ENCODE measurements at places on chromosomes 7 and 10.

GRCh38 chr10:16581202-16581601, 59.5 kb upstream of the C1QL3 start:
- no peak for DNase-seq

GRCh38 chr7:141339603-141340002, 211.6 kb upstream of the AGK start:
- DNase-seq: no peak

DNA sequence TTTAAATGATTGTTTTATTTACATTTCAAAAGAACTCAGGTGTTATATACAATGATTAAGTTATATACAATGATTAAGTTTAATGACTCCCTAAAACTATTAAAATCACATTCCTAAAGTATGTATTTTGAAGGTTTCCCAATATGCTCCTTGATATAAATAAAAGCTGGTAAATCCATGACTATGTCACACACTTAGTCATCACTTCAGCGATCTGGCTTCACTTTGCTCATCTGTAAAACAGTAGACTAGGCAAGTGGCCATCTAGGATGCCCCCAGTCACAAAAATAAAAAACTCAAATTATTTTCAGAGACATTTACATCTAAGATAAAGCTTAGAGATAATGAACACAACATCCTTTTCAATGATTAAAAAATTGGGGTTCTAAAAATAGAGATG, 10.8 kb downstream of the ICA1 start:
- DNase-seq: no peak

GRCh38 chr7:70372768-70373515, 759.0 kb upstream of the GALNT17 start:
- no peak for DNase-seq

DNA sequence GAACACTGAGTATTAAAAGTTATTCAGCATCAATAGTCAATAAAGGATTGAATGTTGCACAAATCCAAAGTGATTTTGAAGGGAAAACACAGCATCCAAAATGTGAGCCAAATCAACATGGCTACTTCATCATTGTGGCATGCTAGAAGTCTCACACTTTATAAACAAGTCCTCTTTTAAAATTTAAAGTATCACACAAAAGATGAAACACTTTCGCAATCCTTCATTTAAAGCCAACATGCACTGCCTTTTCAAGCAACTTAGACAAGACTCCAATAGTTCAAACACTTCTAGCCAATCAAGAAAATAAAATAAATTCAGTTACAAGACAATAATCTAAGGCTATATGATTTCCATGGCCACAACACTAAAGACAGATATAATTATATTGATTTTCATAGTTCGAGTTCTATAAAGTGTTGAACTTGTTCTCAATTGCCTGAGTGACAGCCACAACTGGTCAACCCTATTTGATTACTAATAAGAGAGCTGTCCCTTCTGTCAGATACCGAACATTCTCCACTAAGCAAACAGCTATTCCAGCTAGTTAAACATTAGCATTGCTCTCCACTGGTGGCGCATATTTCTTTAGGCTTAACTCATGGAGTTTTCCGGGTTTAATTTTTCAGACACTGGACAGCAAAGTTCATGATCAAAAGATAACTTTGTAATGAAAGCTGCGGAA, 8.3 kb downstream of the EBF3 start:
- no peak for DNase-seq

- DNase-seq: no peak
Measured at GRCh38 chr7:42227936-42228591, 8.9 kb downstream of the GLI3 start.

DNA sequence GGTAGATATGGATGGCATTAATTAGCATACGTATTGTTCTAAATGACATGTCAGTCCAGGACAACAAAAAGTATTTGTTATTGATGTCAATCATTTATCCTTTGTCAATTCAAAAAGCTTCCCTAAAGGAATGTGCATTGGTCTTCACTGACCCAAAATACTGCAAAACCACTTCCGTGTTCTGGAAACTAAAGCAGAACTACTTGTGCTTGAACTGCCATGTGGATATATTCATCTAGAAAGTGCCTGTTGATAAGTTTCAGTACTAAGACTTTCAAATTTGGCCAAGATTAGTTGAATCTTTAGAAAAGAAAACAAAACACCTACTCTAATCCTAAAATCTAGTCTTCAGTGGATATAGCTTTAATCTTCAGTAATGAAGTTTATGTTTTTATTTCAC, 242.1 kb upstream of the PPP1R3A start:
- no peak for DNase-seq

DNA sequence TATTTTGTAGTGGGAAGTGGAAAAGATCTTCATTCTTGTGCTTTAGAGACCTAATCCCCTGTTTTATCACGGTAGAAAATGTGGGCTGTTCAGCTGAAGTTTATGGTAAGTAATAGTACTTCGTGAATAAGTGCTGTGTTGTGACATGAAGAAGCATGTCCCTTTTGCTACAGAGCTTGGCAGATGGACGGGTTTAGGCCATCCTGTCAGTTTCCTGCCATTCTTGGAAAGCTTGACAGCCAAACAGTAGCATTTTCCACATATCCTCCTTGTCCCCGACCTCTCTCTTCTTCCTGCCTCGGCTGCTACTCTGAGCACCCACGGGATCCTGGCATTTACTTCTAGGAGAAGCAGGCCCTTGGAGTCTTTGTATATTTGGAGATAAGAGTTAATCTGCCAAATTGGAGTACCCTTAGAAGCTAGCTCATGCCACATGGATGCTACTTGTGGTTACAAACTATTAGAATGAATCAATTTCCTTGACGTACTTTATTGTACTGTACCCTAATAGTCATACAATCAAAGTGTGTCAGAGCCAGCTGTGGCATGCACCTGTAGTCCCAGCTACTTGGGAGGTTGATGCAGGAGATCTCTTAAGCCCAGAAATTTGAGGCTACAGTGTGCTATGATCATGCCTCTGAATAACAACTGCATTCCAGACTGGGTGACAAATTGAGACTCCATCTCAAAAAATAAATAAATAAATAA, 39.2 kb downstream of the PNLIPRP3 start:
- no peak for DNase-seq

GRCh38 chr7:30260246-30260768, 24.1 kb upstream of the ZNRF2 start:
- no peak for DNase-seq

DNA sequence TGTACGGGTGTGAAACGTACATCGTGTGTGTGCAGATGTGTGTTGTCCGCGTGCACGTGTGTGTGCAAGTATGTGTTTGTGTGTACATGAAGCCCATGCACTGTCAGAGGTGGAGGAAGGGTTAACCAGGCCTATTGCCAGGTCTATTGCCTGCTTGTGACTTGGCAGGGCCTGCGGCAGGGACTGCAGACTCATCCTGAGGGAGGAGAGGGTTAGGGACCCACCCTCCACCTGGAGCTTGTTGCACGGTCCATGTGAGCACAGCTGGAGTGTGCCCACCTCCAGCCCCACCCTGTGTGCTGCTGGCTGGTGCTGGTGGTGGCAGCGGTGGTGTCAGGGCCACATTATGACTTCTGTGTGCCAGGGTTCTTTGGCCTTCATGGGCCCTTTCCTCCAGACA, 7.1 kb upstream of the AQP1 start:
- DNase-seq: no peak

DNA sequence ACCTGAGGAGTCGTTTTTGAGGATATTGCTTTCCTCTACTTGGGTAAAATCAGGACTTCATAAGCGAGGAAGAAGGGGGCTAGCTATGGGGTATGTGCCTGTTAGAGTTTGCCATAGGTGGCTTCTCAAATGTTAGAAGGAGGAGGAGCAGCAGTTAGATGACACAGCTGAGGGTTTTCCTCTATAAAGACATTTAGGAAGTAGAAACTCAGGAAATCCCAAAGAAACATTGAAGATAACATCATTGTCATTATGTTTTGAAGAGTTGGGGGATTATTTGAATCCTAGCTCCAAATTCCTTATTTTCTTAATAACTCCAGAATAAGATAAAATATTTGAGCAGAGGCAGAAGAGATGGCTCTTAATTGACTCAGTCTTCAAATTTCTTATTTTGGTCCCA, 58.9 kb upstream of the CC2D2B start:
- no peak for DNase-seq

DNA sequence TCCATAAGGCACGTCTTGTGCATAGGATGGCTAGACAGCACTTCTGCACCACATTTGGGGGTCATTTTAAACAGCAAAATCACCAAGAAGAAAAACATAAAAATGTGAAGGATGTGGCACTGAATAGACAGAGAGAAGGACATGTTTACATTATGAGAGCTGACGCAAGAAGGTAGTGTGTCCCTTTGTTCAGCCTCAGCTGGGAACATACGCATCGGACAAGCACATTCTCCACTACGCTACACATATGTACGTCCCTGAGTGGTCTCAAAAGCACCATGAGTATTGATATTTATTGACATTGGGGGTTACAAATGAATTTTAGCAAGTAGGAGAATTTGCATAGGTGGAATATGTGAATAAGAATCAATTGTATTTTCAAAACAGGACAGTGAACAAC, 20.2 kb downstream of the DDC start:
- no peak for DNase-seq

DNA sequence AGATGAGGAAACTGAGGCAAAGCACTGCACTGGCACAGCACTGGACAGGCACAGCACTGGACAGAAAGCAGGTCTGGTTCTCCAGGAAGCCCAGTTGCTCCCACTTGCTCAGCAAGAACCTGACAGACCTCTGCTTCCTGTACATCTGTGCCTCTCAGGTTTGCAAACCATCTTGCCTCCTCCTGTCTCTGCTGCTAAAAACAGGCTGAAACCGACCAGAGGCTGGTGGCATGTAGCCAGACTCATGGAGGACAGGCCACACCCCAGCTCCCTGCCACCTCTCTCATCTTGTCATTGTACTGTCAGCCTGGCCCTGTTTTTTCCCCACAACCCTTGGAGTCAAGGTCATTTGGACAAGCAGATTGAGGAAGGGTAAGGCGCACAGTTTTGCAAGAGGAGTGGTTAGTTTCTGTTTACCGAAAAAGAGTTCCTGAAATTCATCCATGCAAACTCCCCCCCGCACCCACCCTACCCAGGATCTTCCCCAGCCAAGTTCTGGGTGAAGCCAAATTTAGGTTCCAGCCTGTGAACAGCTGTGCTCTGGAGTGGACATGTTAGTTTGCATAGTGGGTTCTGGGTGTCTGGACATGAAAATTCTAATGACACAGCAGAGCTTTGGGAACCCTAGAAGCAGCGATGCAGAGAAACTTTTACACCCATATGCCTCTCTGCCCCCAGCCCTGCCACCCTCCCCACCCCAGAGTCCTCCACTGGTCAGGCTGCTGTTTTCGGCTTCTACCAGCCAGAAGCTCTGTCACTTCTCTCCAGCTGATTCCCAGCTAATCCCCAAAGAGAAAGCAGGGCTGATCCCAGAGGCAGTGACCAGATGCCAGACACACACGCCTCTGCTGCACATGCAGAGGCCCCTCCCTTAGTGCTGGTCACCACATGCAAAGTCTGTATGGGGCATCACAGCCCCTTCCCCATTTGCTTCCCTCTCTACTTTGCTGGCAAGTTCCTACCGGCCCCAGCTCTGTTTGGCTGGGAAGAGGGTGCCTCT, 8.5 kb upstream of the C10orf105 start:
- DNase-seq: peak; percentile 78

GRCh38 chr7:83732305-83732704, 83.4 kb upstream of the SEMA3E start:
- no peak for DNase-seq

GRCh38 chr7:50274361-50274760, 30.2 kb upstream of the IKZF1 start:
- DNase-seq: no peak

DNA sequence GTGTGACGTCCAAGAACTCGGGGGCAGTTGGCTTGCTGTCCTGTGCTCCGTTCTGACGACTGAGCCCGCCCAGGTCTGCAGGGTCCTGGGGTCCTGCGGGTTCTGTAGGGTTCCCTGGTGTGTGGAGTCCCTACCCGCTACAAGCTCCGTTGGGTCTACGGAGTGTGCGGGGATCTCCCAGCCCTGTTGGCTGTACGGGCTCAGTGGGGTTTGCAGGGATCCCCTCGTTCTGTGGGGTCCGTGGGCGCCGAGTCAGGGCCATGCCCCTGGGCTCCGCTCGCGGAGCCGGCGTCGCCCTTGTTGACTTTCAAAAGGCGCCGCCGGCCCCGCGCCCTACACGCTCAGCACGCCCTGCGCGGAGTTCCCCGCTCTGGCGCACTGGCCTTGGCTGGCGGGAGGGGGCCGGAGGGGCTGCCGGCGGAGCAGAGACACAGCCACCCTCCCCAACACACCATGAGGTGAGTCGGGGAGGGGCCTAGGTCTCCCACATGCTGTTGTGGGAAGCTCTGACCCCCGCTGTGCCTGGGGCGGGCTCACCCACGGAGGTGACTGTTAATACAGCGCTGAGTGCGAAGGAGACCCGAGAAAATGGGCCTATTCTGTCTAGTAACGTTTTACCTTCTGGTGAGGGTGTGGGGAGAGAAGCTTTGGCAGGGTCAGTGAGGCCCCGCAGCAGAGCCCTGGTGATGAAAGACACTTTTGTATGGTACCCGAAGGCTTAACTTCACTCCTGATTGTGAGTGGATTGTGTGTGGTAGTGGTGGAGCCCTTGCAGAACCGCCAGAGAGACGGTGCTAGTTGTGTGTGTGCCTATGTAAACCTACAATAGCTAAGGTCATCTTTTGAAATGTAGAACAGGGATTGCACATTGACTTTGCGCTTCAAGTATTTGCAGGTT, 8.1 kb downstream of the TASOR2 start:
- DNase-seq: peak; percentile 74

- no peak for DNase-seq
Measured at GRCh38 chr7:22672846-22673680, 53.9 kb upstream of the IL6 start.

DNA sequence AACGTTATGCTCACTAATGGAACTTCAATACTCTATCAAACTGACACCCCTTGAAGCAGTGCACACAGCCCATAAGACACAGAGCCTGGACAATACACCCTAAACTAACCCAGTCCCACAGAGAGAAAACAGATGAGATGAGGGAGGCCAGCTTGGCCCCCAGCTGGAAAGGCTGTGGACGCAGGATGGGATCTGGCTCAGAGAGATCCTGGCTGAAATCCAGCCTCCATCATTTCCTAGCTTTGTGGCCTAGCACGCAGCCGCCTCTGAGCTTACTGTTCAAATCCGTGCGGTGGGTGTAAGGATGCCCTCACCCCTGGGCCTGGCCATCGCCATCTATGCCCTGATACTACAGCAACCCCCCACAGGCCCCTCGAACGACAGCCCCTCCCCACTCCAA, 32.7 kb downstream of the SNX8 start:
- no peak for DNase-seq

DNA sequence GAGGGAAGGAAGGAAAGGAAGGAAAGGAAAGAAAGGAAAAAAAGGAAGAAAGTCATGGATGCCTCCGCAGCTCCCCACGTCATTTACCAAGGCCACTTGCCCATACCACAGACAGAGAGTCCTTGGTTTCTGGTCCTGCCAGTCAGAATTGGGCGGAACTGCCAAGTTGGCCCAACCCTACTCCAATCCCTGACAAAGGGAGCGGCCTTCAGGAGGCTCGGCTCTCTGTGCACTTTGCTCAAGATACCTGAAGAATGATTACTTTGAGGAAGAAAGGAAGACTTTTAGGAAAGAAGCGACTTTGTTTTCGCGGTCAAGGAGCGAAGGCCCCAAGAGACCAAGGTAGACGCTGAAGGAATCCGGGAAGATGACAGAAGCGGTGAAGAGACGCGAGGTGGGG, 49.1 kb upstream of the FXYD4 start:
- no peak for DNase-seq
